ENCODE measurements at places on chromosomes 3 and 15. TPM values are rescaled to one million over a fixed set of nuclear protein-coding genes. Genes with fewer than 3 reads are reported as not detected.

The FAM107A gene
- total RNA-seq = 38.7 TPM

The TIMMDC1 gene
- total RNA-seq = 79.3 TPM

The NCBP2 gene
- total RNA-seq = 44.6 TPM

The CCDC66 gene
- total RNA-seq = 26.3 TPM

The DLEC1 gene
- 0.51 TPM for total RNA-seq

The FANCD2OS gene
- not detected for total RNA-seq

The CISH gene
- total RNA-seq = 8.6 TPM

The GATA2 gene
- 11.9 TPM for total RNA-seq

The PIF1 gene
- 1.9 TPM for total RNA-seq

The ATP13A5 gene
- total RNA-seq = not detected

The TYRO3 gene
- total RNA-seq = 5.0 TPM

The DNAH12 gene
- 0.05 TPM for total RNA-seq

The IRAK2 gene
- 4.2 TPM for total RNA-seq

The ROPN1 gene
- not detected for total RNA-seq

The TBC1D2B gene
- 46.5 TPM for total RNA-seq

The SERINC4 gene
- total RNA-seq = not detected

The KLHL40 gene
- not detected for total RNA-seq

Measured in posterior vena cava (tissue), 2 donors.